ENCODE measurements at places on chromosomes 1 and 21. TPM values are rescaled to one million over a fixed set of nuclear protein-coding genes. Genes with fewer than 3 reads are reported as not detected.

The ACOT7 gene
- total RNA-seq: 33.7 TPM

The LCE2C gene
- not detected for total RNA-seq

The PEX11B gene
- 34.0 TPM for total RNA-seq

The CATSPERE gene
- total RNA-seq: 0.42 TPM

All from dermis blood vessel endothelial cell (primary cell).